Gastroesophageal sphincter (tissue), 4 donors: ENCODE measurements at places on chromosomes 6 and 20. TPM values are rescaled to one million over a fixed set of nuclear protein-coding genes. Genes with fewer than 3 reads are reported as not detected.

GRCh38 chr20:24492031-24492607 is 22.7 kb downstream of the SYNDIG1 start:
- ATAC-seq, result no peak

LTA gene
- not detected for total RNA-seq

- ATAC-seq, result no peak
Measured at GRCh38 chr6:32132110-32132509, 2.0 kb upstream of the FKBPL start.

- no peak for ATAC-seq
Measured at GRCh38 chr20:63636752-63637628, 10.1 kb upstream of the GMEB2 start.

BPIFA1 gene
- not detected for total RNA-seq

DNA sequence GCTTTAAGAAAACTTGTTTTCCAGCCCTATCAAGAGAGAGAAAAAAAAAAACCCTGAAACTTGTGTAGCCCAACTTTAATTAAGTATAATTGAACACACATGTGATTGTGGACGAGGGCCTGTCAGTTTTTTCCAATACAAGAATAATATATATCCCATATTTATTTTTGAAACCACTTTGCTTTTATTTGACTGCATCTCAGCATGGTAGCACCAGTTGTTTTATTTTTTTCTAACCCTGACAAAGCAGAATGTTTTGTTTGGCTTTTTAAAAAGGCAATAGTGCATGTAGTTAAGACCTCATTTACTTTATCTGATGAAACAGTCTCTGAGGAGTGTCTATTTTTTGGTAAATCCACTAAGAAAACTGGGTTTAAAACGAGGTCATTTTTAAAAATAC is 257.7 kb downstream of the CDKAL1 start:
- no peak for ATAC-seq

CTAGE9 gene
- not detected for total RNA-seq

DNA sequence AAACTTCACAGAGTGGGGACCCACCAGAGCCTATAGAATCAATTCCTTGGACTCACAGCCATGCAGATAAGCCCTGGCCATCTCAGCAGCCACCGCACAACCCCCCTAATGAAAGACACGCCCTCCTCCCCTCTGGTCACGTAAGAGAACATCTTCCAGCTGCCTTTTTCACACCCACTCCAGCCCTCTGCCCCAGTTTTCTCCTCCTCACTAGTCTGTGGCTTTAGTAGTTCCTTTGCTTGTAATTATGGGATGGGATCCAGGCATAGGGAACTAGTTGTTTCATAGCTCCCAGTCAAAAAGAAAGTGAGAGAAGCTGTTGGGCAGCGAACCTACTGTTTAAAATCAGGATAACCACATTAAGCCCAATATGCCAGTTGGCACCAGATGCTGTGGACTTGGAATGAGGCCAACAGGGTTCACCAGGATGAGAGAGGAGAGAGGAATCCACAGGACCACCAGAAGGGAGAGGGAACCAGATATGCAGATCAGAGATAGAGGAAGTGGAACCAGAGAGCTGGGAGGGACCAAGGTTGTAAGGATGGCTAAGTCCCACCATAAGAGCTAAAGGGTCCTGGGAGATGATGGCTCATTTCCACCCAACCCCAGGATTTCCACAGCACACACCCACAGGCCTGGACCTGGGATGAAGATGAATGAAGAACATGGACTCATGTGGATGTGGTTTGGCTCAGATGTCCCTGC is 9.0 kb upstream of the BTN3A1 start:
- ATAC-seq, result no peak

TNF gene
- total RNA-seq, result not detected
